ENCODE measurements at places on chromosomes 16 and 17. TPM values are rescaled to one million over a fixed set of nuclear protein-coding genes. Genes with fewer than 3 reads are reported as not detected.

The PDF gene
- total RNA-seq: 7.7 TPM

The KRTAP4-11 gene
- not detected for total RNA-seq

The NPIPA8 gene
- 0.45 TPM for total RNA-seq

The CDK3 gene
- 2.1 TPM for total RNA-seq
